Brain microvascular endothelial cell (primary cell): ENCODE measurements at places on chromosomes 1 and 21.

- DNase-seq, result no peak
These were observed 139.7 kb upstream of the C1orf87 start for GRCh38 chr1:60213253-60213652.

DNA sequence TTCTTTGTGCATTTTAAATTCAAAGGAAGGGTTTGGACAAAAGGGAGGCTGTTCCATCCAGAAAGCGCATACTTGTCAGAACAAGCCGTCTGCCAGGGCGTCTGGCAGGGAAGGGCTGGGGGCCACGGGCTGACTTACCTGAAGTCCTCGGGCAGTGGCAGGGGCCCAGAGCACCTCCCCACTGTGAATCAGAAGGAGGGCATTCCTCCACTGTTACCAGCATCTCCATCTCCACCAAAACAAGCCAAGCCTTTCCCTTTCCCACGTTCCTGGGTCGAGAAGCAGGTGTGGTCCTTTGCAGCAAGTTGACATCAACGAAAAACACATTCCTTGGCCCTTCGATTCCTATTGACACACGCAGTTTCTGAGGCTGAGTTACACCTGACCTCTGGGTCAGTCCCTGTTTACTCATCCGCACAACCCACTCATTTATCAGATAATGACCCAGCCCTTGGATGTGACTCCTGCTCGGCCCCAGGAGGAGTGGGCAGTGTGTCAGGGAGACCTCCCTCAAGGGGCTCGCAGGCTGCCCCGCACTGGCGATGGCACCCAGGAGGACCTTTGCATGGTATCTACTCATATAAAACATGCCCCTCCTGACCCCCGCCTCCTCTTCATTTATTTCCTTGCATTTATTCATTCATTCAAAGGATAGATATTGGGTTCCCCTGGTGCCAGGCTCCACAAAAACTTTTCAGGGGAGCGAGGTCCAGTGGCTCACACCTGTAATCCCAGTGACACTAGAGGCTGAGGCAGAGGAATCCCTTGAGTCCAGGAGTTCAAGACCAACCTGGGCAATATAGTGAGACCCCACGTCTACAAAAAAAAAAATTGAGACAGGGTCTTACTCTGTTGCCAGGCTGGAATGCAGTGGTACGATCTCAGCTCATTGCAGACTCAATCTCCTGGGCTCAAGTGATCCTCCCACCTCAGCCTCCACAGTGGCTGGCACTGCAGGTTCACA lies 60.2 kb downstream of the TOMM20 start:
- DNase-seq, result peak; percentile 61

GRCh38 chr1:53477651-53478501 lies 18.7 kb downstream of the DMRTB1 start:
- DNase-seq, result no peak

DNA sequence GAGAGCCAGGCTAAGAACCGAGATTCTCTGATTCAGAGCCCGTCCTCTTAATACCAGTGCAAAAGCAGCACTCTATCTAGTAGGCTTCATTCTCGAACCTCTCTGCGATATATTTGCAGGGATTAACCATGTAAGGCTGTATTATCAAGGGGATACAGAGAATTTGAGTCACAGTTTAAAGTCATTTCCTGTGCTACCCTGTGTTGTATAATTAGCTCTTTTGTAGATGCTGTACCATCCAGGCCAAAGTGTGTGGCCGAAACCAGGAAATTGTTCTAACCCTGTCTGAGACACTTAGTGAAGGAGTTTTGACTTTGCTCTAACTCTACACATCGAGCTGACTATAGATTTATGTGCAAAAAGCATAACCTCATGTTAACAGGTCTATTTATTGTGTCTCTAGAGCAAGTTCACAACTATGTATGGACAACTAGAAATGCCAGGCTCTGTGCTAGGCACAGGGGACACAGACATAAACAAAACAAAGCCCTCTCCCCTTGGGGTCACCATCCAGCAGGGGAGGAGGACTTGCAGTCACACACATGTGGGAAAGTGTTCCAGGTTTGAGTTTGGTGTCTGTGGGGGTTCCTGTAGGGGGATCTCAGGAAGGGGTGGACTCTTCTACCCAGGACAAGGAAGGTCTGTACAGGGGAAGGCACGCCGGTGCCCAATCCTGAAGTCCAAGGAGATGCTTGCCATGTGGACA lies 182.2 kb downstream of the DHRS3 start:
- peak; percentile 67 for DNase-seq

GRCh38 chr1:56965916-56966697 lies at the start of gene C8B:
Gene C8B, minus strand, starts transcription at chr1:56966015. Its CDS starts 67 bp downstream, at chr1:56965948.
- no peak for DNase-seq

GRCh38 chr1:221411283-221411682 lies 330.6 kb downstream of the DUSP10 start:
- DNase-seq, result no peak

DNA sequence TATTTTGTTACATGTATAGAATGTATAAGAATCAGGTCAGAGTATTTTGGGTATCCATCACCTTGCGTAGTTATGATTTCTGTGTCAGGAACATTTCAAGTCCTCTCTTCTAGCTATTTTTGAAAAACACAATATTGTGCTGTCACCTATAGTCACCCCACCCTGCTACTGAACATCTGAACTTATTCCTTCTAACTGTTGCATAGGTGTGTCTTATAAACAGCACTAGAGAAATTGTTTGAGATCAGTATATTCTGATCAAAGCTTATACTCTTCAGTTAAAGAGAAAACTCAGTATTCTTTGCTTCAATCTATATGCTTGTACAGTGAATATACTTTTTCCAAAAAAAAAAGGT lies 96.0 kb downstream of the ASH1L start:
- DNase-seq, result no peak

GRCh38 chr1:239956263-239956662 lies 135.4 kb upstream of the FMN2 start:
- no peak for DNase-seq

- DNase-seq, result no peak
These were observed 254.4 kb upstream of the CSF3R start for GRCh38 chr1:36737038-36737555.

DNA sequence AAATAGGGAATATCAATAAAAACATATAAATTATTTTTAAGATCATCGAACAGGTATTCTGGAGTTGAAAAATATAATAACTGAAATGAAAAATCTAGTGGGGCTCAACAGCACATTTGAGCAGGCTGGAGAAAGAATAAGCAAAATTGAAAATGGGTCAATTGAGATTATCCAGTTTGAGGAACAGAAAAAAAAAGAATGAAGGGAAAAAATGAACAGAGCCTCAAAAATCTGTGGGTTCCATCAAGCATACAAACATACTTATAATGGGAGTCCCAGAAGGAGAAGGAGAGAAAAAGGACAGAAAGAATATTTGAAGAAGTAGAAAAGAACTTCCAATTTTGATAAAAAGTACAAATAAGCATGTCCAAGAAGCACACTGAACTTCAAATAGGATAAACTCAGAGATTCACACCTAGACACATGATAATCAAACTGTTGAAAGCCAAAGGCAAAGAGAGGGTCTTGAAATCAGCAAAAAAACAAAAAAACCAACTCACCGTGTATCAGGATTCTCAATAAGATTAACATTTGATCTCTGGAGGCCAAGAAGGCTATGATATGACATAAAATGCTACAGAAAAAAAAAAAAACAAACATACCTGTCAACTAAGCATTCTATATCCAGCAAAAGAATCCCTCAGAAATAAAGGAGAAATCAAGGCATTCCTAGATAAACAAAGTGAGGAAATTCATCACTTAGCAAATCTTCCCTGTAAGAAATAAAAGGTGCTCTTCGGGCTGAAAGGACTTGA lies 5.4 kb upstream of the COQ8A start:
- no peak for DNase-seq

DNA sequence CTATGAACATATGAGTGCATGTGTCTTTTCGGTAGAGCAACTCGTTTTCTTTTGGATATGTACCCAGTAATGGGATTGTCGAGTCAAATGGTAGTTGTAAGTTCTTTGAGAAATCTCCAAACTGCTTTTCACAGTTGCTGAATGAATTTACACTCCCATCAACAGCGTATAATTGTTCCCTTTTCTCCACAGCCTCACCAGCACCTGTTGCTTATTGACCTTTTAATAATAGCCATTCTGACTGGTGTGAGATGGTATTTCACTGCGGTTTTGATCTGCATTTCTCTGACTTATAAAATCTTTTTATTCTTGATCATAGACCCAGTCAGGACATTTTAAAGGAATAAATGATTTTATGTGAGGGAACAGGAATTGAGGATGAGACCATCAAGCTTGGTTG lies 165.0 kb upstream of the KCTD3 start:
- DNase-seq, result no peak

DNA sequence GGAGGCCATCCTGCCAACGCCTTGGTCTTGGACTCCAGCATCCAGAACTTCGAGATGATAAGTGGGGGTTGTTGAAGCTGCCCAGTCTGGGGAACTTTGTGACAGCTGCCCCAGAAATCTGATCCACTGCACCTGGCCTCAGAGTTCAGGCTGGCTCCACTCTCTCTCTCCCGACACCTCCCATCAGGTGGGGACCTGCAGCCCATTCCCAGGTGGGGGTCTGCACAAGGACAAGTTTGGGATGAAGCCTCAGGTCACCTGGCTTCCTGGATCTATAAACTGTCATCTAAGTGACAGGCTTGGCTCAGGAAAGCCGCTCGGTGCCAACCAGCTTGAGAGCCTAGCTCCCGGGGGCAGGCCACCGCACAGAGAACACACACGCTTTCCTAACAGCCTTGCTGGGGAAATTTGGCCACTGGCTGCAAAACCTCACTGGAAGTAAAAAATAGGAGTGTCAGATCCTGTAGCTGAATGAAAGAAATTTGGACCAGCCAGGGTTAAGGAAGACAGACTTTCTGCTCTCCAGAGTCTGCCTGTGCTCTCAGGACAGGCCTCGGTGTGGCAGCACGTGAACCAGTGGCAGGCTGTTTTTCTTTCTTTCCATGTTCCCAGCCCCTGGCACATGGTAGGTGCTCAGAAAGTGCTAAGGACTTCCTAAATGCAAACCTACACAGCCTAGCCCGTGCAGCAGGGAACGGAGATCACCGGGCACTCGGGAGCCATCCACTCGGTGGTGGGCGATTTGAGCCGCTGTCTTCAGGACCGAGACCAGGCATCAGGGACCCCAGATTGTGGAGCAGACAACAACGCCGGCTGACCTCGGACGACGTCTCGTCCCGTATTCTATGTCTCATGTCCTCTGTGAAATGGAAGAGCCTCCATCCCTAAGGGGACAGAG lies 42.6 kb upstream of the LBR start:
- no peak for DNase-seq

GRCh38 chr1:53559391-53559815 lies 100.2 kb downstream of the DMRTB1 start:
- DNase-seq, result no peak

DNA sequence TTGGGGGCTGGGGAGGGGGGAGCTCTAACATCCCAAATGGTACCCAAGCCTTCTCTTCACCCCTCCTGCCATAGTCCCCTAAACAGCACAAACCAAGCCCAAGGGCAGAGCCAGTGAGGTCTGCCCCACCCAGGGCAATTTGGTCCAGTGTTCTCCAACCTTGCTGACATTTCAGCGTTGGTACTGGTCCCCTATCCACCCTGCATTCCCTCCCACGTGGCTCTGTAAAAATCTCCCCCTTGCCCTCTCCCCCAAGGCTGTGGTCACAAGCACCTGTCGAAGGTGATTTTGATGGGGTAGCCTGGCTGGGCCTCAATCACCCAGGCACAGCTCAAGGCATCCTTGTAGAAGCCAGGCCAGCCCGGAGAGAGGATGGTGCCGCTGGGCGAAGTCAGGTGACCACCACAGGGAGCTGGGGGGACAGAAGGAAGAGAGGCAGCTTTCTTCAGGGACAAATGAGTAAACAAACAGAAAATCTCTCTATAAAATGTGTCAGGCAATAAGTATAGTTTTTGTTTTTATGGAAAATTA lies 137.5 kb upstream of the HMGB4 start:
- DNase-seq, result no peak

DNA sequence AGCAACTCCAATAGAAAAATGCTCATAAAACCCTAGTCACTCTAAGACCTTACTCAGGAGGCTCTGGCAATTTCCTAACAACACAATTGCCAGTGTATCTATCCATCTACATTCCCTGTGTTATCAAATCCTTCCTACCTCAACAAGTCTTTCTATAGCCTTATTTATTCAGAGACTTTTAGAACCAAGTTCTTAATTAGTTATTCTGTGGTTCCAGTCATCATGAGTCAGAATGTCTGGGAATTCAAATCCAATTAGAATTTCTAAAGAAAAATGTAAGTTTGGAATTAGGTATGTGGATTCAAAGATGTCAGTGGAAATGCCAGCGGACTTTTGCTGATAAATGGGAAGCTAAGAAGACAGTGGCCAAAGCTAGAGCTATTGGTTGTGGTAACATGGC lies 302.6 kb upstream of the C1orf87 start:
- no peak for DNase-seq

DNA sequence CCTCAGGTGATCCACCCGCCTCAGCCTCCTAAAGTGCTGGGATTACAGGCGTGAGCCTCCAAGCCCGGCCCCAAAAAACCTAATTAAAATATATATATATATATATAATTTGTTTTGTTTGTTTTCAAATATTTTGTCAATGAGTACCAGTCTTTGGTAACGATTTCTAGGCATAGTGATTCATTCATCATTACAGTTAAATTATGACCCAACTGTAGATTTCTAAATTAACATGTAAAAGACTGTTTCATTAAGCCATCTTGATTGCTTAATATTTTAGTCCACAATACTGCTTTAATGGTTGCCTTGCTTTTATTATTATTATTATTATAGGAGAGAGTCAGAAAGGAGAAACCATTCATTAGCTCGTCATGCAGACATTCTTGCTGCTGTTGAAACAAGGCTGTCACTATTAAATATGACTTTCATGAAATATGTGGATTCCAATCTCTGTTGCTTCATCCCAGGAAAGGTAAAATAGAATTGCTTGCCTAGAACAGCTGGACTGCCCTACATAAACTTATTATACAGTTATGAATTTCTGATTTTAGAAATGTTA lies 19.9 kb downstream of the FBXO28 start:
- no peak for DNase-seq
